ENCODE measurements at places on chromosomes 5 and 9.

- no peak for DNase-seq
Measured at GRCh38 chr9:69466151-69466550, 141.1 kb downstream of the ENTREP1 start.

DNA sequence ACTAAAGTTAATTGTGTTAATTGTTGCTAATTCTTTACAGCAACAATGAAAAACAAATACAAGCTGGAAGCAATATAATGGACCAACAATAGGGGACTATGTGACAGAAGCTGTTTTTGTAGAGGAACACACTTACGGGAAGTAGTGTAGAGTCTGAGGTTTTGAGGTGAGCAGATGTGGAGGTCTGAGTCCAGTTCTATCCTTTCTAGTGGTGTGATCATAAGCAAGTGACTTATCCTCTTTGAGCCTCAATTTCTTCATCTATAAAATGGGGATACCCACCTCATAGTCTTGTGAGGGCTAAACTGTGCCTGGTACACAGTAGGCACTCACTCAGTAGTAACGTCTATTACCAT, 28.3 kb downstream of the ALG2 start:
- no peak for DNase-seq

- no peak for DNase-seq
Measured at GRCh38 chr9:30280229-30280900, 2104.1 kb upstream of the ACO1 start.

DNA sequence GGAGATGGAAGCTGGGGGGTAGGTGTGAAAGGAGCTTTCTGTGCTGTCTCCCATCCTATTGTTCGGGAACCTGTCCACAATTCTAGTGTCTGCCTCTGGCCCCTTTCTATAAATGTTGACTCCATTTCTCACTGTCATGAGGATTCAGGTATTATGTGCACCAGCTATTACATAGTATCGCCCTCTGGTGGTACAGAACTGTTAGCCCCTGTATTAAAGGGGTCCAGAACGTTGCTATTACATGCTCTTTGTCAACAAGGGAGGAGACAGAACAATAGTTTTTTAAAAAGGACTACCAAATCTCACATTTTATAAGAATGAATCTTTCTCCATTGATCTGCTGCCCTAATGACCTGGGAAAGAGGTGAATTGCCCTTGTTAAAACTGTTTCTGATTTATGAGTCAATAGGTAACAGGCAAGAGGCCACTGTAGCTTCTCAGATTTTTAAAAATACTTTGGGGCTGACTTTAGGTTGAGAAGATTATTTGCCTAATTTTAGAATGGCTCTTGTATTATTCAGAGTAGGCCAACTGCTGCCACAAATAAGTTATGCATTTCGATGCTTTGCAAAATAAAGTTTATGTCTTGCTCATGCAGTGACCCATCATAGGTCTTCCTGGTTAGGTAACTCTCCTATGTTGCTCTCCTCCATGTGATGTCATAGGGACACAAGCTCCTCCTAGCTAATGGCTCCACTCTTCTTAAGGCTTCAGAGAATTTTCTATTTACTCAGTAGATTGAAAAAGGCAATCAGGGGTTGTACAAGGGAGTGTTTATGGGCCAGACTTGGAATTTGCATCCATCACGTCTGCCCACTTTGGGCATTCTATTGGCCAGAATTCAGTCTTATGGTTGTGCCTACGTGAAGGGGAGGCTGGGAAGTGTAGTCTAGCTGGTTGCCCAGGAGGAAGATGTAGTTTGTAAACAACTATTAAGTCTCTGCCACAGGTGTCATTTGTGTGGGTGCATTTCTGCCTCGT, 20.8 kb downstream of the DCANP1 start:
- peak; percentile 24 for DNase-seq

DNA sequence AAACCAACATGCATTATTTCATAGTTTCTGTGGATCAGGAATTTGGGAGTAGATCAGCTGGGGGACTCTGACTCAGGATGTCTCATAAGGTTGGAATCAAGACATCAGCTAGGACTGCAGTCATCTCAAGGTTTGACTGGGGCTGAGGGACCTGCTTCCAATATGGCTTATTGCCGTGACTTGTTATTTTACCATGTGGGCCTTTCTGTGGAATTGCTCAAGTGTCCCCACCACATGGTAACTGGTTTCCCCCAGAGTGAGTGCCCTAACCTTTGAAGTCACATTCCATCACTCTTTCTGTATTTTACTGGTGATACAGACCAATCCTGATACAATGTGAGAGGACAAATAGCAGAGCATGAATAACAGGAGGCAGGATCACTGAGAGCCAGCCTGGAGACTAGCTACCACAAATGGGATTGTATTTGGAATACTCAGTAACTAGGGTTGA, 70.2 kb upstream of the ELL2 start:
- DNase-seq: no peak

DNA sequence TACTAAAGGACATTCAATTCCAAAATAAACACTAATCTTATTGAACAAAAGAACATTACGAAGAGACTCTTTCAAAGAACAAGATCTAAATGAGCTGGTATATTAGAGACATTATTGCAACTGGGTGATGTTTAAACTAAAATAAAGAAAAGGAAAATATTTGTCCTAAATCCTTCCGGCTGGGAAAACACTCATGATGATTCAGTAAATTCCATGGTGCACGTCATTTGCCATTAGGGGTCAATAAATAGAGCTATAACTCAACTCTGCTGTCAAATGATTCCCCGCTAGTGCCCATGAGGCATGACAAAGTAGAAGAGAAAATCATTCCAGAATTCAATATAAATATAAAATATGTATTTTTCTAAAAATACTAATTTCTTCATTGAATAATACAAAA, 565.5 kb upstream of the TUSC1 start:
- no peak for DNase-seq

GRCh38 chr9:18947892-18948339, 85.1 kb downstream of the SAXO1 start:
- no peak for DNase-seq

GRCh38 chr9:128901822-128902221, 19.0 kb upstream of the PHYHD1 start:
- no peak for DNase-seq

- DNase-seq: no peak
Measured at GRCh38 chr9:36717276-36717675, 144.6 kb downstream of the MELK start.

DNA sequence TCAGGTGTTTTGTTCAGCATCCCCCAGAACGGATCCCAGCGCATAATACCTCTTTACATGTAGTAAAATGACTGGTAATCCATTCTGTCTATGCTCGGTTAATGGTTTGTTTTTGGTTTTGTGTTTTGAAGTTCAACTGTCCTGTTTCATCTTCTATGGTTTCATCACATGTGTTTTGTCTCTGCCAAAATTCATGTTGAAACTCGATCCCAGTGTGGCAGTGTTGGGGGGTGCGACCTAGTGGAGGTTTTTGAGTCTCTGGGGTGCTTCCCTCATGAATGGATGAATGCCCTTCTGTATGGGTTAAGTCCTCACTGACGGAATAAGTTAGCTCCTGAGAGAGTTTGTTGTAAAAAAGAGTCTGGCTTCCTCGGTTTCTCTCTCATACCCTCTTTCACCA, 317.4 kb downstream of the KDM4C start:
- no peak for DNase-seq

DNA sequence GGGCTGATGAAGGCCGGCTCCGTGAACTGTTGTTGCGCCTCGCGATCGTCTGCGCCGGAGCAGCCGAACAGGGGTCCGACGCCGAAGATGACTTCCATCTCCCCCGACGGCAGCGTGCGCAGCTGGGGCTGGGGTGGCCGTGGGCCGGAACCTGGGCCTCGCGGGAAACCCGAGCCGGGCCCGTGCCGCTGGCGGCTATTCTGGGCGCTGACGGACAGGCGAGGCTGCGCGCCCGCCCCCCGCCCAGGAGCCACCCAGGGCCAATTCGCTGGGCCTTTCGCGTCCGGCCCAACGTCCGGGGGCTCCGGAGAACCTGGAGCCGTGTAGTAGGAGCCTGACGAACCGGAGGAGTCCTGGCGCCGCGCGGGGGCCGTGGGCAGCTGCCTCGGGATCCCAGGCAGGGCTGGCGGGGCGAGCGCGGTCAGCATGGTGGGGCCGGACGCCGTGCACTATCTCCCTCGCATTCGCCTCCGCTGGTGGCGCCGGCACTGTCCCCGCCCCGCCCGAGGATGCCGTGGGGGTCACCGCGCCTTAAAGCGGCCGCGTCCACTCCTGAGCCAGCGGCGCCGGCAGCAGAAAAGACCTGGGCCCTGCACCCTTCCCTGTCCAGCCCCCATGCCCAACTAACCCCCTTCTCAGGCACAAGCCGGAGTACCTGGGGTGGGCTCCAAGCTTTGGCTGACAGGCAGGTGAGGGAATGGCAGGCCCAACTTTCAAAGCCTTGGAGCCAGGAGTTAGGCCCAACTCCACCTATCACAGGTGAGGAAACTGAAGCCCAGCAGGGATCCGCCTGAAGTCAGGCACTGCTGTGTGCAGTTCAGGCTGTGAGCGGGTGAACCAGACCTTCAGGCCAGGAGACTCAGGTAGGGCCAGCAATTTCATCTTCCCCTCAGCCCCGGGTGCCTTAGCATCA, at the start of gene PROB1:
PROB1 (minus strand) TSS at position 451 of the 913 bp plus-strand sequence; CDS start at position 428, 23 bp downstream.
- no peak for DNase-seq

DNA sequence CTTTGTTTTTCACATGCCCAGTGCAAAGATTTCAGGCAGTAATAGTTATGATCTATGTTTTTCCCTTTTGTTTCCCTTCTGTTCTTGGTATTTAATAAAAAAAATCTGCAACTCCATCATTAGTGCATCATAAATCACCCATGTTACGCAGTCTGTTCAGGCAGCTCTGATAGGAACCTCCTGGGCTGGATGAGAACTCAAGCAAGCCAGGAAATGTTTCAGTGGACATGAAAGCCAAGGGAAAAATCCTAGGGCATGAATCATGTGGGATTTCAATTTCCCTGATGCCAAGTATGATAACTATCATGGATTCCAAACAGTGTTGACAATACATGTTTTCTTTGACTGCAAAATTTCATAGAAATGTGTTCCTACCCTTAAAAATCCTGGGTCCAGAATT, 119.7 kb upstream of the TARS1 start:
- no peak for DNase-seq

DNA sequence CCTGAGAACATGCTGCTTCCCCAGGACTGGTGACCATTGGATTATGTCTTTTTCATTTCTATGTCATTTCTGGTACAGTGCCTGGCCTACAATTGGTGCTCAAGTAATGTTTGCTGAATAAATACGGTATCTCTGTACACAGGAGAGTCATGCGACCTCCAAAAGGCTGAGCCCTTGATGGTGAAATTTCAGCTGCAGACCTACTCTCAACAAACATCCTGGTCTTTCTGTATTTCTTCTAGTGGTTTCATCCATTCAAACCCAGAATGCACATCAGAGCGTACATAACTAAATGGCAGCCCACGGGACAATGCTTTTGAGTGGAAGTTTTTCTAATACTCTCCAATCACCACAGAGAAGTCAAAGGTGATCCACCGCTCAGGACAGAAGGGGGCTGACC, 62.6 kb upstream of the RPS23 start:
- no peak for DNase-seq

DNA sequence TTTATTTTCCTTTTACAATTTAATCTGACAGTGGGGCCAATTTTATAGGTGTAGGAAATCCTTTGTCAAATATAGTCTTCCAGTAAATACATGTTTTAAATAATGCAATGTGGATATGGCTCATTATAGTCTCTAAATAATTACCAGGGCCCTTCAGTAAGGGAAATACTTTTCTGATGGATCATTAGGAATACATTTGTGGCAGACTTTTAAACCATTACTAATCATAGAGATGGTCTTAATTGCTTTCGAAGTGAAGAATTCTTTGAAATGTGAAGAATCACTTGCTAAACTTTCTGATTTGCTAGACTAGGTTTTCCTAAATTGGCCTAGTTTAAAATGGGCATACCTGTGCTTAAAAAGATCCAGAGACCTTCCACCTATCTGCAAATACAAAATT, 105.6 kb upstream of the ELL2 start:
- DNase-seq: no peak

DNA sequence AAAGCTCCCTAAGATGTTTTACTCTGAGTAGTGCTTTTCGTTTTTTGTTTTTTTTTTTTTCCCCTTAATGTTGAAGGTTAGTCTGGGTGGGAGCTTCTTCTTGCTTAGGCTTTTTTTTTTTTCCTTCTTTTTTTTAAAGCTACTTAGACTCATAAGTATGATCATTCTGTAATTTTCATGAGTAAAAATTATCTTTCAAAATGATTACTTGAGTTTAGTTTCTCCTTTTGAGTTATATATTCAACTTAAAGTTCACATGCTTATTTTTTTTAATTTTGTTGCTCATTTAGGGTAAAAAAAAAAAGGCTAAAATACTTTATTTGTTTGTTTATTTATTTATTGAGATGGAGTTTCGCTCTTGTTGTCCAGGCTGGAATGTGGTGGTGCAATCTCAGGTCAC, 2.9 kb downstream of the RBM27 start:
- DNase-seq: no peak

DNA sequence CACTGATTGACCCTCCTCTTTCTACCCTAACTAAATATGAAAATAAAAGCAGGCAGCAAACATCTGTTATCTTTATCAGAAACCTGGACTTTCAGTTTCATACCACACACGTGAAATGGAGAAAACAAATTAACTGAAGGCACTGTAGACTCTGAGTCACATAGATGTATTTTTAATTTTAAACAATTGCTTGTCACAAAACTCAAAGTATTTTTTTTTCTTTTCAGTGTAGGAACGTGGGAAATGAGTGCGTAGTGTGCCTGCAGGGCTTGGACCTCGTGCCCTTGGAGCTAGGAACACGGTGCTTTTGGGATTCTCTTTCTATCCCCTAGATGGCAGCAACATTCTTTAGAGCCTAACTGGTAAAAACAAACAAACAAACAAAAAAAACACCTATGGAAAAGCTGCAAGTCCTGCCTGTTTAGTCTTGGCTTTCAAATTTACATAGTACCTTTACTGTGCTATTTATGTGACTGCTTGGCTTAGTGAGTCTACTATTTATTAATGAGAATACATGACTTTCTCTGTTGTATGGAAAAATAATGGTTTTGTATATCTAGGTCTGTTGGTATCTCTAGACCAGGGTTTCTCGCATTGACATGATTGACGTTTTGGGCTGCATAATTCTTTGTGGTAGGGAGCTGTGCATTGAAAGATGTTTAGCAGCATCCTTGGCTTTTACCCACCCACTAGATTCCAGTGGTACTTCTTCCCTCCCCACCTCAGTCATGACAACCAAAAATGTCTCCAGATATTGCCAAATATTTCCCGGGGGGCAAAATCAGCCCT, 16.8 kb upstream of the ACTBL2 start:
- DNase-seq: peak; percentile 39

- peak; percentile 5 for DNase-seq
Measured at GRCh38 chr5:170755679-170756456, 27.7 kb upstream of the GABRP start.

GRCh38 chr5:106796081-106796480, 874.7 kb downstream of the EFNA5 start:
- DNase-seq: no peak

DNA sequence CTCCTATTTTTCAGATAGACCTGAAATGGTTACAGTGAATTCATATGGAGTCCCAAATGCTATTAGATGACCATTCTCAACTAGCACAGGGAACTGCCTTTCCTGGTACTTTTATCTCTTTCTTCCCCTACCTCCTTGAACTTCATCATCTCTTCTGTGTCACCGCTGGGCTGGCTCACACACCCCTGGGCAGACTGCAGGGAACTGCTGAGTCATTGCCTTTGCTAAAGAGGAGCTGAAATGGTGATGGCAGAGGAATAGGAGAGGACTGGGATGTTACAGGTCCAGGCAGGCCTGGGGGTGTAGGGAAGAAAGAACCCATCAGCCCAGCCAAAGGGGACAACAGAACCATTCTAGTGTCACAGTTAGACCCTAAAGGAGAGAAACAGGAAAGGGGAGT, 322.3 kb downstream of the ASTN2 start:
- no peak for DNase-seq

GRCh38 chr9:93065135-93065720, 6.7 kb downstream of the SUSD3 start:
- DNase-seq: no peak

All from NCI-H446 treated with DMSO at 0.1 percent for 48 hours (cell line).